ENCODE measurements at places on chromosomes 7 and 10.
A peak's percentile ranks its signal among the peaks of the same experiment; 100 is the strongest.

DNA sequence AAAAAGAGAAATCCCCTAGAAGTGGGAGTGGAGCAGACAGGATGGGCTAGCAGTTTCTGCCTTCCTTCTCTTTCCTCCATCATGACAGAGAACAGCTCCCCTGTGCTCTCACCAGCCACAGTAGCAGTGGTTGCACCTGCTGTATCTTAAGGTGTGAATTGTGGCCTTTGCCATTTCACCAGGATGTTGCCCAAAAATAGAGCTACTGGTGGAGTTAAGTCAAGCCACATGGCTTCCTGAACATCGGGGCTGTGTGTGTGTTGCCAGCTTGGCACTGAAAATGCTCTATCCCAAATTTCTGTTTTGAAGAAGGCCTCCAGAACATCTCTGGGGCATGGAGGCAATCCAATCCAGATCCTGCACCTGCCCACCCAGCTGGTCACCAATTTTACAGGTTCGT is 348.7 kb downstream of the EXOC4 start:
- no peak for DNase-seq

DNA sequence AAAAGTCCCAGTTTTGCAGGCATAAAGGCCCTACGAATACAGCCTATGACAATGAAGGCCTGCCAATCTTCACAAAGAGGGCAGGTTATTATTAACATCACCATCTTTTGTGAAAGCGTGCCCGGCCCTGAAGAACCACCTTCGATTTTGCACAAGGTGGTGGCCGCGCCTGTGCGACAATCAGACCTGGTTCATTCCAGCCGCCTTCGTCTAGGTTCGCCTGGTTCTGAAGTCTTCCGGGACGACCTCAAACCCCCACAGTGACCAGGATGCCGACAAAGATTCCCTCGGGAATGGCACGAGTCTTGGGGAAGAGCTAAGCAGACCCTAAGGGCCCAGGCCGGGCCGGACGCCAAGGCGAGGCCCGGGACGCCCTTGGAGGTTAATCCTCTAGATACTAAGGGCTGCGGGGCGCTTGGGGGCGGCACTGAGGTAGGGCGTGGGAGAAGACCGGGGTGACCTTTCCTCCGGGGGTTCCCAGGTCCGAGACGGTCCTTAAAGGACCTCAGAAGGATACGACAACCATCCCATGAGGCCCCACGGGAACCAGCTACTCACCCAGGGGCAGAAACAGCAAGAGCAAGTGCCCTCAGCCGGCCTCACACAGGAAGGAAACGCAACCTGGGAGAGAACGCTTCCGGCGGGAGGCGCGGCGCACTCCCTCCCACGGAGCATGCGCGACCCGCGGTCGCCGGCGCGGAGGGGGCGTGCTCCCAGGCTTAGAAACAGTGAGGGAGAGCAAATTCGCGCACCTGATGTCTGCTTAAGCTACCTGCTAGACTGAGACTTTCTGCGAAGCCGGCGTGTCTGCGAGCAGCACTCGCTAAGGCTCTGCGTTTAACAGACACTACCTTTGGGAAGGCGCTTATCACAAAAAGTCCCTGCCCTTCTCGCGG is at the start of gene ATAD1:
Gene ATAD1 (minus strand): TSS at position 618 of the 896 bp plus-strand sequence. CDS start 3,627 bp downstream, outside the sequence.
- DNase-seq = peak; percentile 86

DNA sequence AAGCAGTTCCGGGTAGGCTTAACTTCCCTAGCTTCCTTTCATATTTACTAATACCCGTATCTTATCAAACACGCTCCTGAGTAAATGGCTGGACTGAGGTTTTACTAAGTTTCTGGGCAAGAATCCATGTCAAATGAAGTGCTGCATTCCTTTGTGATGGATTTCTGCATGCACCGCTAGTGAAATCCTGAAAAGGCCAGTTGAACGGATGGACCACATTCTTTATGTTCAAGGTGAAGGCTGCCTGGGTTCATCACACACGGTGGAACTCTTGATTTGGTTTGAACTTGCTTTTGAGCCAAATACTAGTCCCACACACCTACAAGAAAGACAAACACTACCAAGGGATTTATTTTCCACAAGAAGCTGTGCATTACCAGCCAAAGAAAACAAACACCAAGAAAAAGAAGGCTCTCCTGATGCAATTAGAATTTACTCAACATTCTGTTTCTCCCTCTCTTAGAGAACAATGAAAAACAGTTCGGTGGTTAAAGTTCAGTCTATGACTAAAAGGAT is 255.0 kb upstream of the SEMA3C start:
- DNase-seq = peak; percentile 70

DNA sequence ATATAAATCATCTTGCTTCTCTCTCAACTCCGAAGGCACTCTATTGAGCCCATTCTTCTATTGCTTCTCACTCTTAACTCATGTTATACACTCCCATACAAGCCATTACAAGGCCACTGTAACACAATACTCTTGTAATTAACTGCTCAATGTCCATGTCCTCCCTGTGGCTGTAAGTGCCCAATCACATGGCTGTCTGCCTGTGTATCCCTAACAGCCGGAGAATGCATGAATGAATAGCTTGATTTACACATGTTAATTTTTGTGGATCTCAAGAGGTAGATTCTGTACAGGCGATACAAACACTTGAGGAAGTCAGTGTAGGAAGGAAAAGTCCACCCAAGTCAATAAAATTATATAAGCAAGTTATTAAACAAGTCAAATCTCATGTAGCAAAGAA is 215.6 kb downstream of the DOCK4 start:
- no peak for DNase-seq

DNA sequence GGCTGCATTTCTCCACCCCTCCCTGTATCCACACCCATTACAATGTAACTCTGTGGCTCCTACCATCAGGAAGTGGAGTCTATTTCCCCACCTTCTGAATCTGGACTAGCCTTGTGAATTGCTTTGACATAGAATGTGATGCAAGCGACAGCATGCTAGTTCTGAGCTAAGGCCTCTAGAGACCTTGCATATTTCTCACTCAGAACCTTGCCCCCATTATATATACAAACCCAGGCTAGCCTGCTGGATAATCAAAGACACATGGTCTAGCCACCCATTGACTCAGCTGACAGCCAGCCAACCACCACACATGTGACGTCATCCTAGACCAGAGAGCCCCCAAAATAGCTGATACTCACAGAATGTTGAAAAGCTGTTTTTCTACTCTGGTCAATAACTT is 77.9 kb downstream of the CCDC71L start:
- DNase-seq = no peak

- no peak for DNase-seq
Observed at GRCh38 chr10:20502903-20503585, 394.1 kb downstream of the NEBL start.

- peak; percentile 36 for DNase-seq
Observed at GRCh38 chr7:116988363-116988989, 35.2 kb downstream of the ST7 start.

All from PC-3 (cell line).